ENCODE measurements at places on chromosomes 7 and 10.

DNA sequence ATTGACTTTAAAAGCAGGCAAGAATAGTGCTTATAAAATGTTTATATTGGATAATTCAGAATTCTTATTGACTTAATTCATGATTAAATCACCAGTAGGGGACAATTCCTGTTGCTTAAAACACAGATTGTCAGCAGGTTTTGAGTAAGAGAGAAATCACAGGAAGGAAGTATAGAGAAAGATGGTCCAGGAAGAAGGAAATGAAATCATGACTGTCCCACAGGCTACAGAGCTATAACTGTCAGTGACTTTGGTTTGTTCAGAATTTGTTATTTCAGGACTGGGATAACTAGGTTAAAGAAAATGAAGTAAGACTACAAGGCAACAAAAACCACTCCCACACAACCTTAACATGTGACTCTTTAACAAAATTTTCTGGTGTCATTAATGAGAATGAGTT is 6.8 kb downstream of the GNGT1 start:
- no peak for DNase-seq

DNA sequence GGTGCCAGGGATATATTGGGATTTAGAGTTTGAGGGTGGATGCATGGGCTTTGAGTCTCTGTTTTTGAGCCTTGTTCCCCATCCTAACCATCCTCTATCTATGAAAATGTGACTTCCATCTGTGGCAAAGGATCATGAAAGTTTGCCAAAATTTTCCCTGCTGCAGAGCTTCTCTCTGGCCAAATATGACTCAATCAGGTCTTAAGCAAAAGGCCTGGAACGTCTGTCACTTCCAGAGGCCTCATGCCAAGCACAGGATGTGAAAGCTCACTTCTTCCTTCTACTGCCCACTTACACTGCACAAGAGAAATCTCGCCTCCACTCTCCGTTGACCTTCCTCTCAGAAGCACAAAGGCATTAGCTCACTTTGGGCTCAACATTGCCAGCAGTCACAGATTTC is 696.9 kb upstream of the NRP1 start:
- DNase-seq = no peak

DNA sequence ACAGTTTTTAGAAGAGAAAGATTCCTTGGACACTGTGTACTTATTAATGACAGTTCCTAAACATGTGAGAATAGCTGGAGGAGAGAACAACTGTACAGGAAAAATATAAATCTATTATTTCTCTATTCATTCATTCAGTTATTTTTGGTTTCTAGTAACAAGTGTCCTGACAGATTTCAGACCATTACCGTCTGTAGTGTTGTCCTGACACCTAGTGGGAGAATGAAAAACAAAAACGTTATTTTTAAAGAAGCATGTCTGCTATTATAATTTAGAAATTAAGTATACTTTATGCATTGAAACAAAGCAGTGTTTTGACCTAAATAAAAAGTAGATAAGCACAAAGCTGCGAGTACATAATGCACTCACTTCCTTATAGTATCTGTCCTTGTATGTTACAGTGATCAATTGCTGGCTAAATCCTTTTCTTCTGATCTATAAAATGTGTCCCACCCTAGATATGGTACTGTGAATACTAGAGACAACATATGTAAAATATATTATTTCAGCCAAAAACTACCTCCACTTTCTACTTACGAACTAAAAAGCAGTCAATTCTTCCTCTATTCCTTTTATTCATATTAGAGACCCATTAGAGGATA is 575.6 kb downstream of the ARL4A start:
- no peak for DNase-seq

- DNase-seq = no peak
These were observed 15.7 kb upstream of the ZMIZ1 start for GRCh38 chr10:79053081-79053434.

DNA sequence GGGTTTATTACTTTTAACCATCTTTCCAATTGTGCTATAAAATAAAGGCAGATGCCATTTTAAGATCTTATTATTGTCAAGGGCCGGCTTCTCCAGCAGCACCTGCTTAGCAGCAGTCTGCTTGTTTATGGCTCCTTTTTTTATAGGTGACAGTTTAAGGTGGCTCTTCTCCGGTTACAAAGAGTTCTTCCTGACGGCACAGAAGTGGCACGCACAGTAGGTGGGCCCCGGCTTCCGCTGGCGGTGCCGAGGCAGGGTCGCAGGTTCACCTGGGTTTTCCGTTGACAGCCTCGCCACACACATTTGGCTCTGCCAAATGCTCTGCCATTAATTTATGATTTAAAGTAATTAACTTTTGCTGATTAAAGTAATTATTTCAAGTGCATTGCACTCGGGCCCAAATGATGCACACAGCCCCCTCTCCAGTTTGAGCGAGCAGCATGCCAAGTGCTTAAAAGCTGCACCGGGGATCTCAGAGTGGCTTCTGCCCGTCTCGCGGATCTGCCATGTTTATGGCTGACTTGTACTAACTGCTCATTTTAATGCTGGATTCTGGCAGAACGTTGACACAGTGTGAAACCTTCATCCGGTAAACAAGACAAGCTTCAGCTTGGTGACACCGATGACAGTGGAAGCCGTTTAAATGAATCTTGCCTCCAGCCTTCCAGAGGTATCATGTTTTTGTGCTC is 355.1 kb upstream of the MKI67 start:
- DNase-seq = no peak

DNA sequence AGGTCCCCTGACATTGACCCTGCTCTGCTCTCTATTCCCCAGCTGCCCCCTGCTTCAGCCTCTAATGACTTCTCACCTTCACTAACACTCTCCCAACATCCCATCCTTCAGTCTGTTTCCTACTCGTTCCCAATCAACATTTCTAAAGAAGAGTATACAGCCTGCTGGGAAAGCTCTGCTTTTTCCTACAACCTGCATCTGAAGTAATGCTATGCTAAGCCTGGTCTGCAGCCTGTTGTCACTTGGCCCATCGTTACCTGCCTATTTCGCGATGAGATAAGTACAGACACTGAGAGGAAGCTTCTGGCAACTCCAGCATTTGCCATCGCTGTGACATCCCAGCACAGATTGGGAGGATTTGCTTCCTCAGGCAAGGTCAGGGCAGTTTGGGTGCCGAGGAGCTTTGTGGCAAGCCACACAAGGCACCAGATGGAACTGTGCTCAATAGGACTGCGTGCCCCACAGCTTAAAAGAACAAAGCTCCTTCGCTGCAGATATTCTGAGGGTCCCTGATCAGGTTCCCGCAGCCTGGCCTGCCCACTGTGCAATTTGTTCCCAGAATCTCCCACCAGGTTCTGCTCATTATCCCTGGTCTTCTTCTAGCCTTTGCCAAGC is 51.4 kb downstream of the PKD1L1 start:
- no peak for DNase-seq

DNA sequence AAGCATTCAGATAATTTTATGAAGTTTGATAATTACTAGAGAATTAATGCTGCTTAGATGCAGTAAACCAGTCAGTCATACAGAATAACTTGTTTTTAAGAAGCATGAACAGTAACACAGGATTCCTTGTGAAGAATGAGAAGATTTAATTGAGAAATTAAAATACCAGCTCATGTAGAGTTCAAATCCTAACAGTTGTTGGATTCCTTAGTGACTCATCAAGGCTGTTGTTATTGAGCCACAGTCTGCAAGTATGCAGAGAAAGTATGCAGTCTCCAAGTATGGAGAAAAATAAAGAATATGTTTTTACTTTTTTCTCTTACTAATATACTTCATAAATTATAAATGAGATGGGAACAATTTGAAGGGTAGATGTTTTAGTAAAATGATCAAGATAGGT is 30.2 kb upstream of the CYP26C1 start:
- DNase-seq = no peak

DNA sequence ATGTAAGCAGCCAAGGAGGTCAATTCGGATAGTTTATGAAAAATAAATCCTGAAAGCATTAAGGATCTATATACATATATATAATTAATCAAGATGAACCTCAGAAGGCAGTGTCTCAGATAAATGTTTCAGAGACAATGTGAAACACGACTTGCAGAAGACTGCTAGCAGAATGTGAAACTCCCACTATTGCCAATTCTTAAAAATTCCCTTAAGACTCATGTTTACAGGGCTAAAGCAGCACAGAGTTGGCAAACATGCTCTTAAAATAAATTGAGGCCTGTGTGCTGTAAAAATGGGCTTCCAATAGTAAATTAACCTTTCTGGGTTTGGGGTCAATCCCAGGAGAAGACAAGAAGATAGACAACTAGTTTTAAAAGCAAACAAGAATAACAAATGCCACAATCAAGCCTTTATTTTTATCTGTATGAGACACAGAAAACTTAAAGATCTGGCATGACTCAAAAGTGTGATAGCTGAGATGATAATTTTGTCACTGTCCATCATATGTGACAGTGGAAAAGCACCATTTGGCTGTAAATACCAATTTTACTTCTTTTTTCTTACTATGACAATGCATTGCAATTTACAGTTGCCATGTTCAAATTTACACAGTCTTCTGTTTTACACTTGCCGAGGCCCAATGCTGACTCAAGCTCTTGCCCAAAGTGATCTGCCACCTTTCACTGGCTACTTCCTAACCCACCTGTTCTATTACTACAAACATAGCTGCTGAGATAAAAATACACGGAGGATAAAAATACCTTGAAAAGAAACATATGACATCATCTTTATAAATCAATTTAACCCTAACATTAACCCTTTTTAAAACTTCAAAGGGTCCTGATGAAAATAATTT is 78.6 kb downstream of the CHCHD3 start:
- DNase-seq = no peak

- DNase-seq = no peak
These were observed 251.2 kb upstream of the GRB10 start for GRCh38 chr7:51033727-51034520.

DNA sequence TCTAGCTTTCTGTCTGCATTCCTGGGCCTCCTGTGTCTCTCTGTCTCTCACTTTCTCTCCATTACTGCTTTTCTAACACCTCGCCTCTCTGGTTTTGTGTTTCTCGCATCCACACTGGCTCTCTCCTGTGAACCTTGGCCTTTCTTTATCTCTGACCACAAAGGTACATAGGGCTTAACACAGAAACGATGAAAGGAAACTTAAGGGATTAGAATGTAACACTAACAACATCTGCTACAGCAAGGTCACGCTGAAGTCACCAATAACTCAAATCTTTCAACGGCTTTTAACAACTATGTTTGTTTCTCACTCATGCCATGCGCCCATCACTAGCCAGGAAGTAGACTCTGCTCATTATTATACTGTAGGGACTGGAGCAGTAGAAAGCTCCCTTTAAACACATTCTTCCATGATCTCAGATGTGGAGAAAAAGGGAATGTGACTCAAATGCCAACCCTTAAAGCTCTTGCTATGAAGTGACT is 9.3 kb upstream of the OR6V1 start:
- DNase-seq = no peak

- DNase-seq = no peak
These were observed 125.6 kb downstream of the LSM5 start for GRCh38 chr7:32364581-32364980.

GRCh38 chr7:85125651-85126131 is 61.2 kb downstream of the SEMA3D start:
- no peak for DNase-seq

- no peak for DNase-seq
These were observed 48.8 kb downstream of the ARHGAP22 start for GRCh38 chr10:48556065-48556464.

DNA sequence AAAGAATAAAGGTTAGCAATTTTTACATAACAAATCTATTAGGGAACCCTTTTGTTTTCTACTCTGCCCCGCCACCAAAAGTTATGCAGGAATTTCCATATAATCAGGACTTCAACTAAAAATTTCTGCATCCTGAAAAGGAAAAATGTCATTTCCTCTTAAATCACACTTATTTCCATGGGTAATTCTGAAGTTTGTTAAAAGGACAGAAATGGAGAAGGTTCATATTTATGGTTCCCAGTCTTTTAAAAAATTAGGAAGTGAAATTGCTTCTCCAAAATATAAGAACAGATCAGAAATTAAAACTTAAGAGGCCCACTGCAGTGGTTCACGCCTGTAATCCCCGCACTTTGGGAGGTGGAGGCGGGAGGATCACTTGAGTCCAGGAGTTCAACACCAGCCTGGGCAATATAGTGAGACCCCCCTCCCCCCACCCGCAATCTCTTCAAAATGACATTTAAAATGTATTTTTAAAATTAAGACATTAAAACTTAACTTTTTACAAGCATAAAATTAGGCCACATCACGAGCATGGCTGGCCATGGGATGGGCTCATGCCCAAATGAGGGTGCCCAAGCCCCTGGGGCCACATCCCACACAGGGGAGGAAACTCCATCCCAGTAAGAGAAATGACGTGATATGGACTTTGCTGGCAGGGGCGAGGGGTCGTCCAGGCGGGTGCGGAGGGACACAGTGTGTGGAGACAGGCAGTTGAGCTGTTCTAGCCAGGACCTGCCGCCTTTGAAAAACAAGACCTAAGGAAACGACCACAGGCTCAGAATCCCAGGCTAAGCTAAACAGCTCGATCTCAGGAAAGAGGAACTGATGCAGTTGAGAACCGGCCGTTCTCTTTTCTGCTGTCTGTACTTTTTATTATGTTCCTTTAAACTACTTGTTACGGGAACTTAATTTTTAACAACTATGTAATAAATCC is 51.3 kb upstream of the NFE2L3 start:
- DNase-seq = no peak

DNA sequence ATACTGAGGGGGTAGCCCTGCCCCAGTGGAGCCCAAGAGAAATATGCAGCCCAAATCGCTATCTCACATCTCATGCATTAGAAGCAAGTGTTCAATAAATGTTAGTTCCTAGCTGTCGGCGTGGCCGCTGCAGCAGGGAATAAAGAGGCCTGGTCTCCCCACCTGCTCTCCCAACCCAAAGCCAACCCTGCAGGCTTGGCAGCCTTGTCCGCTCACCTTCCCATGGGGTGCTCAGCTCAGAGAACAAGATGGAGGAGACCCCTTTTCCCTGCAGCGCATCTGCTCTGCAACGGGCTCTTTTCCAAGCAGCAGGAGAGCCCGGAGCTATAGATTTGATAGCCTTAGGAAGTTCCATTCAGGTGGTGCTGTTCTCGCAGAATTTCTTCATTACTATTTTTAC is 12.0 kb upstream of the DOCK1 start:
- no peak for DNase-seq

DNA sequence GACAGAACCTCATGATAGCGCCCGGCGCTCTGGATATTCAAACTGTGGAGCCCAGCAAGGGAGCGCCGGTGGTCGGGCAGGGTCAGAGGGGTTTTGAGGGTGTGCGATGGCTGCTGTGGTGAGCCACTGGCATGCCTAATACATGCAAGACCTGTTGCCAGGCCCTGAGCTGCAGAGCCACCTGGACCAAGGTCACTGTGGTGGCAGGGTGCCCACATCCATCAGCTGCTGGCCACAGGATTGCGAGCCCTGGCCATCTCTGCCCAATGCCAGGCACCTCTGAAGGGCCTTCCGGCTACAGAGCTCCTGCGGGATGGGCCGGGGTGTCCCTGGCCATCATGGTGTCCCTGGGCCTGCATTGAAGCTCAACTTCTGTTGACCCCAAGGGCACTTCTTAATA is 123.0 kb upstream of the TNRC18 start:
- DNase-seq = no peak

- no peak for DNase-seq
These were observed 9.9 kb downstream of the BAZ1B start for GRCh38 chr7:73512018-73512780.

Measured in stimulated activated naive B cell treated with anti-CD40 and anti-IgM and Interleukin-4, amounts not matched to agents 10 μg/mL and 1 μg/mL and 100 μg/mL, for 72 hours (primary cell).